ENCODE measurements at places on chromosomes 5 and 9.

DNA sequence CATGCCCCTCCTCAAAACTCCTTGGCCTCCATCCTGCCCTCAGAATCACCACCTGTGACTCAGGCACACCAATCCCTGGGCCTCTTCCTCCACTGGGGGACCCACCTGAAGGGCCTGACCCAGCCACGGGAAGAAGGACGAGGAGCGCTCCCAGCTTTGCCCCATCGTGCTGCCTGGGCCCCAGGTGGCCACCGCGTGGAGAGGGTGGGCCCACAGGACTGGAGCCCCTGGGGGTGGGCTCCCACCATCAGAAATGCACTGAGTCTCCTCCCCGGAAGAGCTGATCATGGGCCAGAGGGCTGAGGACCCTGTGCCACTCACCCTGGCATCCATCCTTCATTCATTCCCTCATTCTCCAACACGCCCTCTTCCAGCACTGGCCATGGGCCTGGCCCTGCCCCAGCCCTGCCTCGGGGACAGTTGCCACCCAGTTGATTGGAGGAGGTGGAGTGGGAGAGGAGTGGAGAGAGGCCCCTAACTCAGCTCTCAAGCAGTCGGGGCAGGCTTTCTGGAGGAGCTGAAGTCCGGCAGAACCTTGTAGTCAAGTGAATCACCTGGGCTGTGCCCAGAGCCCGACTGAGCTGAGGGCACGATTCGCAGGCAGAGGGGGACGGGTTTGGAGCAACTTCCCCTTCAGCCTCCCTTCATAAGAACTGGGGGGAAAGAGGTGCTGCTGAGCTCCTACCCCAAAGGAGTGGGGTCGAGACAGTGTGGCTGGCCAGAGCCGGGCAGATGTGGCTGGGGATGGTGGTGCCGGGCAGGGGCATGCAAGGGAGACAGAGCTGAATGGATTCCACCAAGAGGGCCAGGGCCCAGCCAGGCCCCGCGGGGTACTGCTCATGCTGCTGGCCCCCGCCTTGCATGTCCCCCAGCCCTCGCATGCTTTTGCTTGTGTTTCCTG is 29.6 kb downstream of the DNM1 start:
- DNase-seq, result no peak

GRCh38 chr5:124614105-124614504 is 132.3 kb downstream of the ZNF608 start:
- no peak for DNase-seq

DNA sequence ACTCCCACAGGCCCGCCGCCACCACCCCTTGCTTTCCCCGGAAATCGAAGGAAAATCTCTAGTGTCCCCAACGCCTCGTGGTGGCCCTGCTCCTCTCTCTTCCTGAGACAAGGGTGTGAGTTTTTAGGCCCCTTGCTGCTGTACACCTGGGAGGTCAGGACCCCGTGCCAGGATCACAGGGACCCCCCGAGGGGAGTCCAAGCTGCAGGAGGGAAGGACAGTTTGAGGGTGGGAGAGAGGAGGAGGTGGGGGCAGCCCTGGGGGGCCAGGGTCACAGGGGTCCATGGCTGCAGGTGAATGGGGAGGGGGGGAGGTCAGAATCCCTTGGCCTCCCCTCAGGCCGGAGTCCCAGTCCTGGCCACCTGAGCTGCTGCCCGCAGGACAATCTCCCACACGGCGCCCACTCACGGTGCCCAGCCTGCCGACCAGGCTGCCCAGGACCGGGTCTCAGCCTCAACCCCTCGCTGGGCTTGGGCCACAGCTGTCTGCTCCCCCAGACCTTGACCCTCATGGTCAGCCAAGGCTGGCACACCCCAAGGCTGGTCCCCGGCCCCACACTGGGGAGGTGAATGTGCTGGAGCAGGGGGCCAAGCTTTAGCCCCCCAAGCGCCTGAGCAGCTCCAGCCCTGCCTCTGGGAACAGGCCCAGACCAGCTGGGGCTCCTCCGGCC is 19.9 kb downstream of the TPPP start:
- DNase-seq, result no peak

DNA sequence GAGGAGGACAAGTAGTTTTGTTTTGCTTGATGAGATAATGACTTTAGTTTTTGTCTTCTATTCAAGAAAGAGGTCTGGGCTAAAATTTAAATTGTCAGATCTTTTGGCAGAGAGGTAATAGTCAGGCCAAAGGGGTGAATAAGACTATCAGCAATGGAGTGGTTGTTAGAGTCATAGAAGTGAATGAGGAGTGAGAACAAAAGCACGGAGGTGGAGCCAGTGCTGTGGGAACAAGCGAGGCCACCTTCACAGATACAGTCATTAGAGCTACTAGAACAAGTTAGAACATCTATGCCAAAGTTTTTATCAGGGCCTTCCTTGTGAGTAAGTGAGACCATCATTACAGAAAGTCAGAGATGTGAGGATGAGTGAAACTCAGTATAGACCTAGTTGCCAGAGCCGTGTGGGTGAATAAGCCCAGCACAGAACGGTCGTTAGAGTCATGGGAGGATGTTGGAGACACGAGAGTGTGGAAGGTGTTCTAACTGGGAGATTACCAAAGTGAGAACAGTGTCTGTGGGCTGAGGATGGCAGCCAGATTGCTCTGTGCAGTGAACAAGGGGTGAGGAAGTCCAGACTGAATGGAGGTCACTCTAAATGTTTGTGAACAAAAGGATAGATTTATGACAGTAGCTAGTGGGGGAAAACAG is 135.1 kb downstream of the RPS23 start:
- no peak for DNase-seq

GRCh38 chr9:94916956-94917355 is 190.5 kb downstream of the AOPEP start:
- no peak for DNase-seq

DNA sequence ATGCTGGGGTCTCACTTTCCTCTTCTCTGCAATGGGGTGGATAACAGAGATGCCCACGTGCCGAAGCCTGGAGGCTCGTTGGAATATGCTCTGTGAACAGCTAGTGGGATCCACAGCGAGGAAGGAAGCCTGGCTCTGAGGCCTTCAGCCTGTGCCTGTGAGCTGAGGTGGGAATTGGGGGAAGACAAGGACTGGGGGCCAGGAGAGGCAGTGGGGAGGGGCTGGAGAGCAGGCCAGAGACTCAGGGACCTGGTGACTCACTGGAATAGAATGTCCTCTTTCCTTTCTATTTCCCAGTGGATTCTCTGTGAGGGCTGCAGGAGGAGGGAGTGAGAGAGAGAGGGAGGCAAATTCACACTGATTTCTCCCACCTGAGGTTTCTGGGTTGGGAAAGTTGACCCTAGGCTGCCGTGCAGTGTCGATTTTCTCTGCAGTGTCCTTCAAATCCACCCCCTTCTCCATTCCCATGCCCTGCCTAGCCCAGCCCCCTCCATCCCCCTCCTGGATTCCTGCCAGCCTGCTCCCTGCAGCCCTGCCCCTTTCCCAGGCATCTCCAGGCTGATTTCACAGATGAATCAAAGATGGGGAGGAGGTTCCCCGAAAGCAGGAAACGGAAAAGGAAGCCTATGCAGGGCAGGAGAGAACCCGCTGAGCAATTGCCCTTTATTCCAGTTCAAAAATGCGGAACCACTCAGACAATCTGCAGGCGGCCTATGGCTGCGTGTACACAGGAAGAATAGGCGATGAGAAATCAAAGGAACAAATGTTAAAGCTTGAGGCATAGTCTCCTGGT is 1.4 kb upstream of the SPAAR start:
- peak; percentile 69 for DNase-seq

DNA sequence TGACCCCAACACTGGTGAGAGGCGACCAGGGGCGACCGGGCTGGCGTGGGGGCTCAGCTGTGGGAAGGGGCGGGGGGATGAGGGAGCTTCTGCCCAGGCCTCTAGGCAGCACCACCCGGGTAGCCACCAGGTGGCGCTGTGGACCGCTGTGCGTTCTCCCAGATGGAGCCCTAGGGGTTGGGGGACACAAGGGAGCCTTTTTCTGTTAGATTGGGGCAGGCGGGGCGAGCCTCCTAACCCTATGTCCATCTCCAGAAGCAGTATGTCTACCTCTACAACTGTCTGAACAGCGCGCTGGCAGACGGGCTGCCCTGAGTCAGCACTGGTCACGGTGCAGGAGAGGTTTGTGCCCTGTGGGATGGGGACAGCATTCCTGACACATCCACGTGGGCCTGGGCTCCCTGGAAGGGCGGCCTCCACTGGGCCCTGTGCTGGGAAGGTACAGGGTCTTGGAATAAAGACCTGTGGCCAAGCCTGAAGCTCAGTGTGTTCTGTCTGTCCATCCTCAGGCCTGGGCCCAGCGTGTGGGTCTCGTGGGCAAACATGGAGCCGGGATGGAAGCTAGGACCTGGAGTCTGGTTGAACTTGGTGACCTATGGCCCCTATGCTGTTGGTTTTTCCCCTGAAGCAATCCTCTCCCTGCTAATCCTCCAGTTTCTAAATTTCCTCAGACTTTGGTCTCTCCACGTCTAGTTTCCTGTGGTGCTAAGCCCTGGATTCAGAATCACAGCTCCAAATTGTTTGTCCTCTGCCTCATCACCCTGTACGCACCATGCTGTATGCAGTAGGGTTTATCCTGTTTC is 23.1 kb upstream of the SPTLC1 start:
- no peak for DNase-seq

DNA sequence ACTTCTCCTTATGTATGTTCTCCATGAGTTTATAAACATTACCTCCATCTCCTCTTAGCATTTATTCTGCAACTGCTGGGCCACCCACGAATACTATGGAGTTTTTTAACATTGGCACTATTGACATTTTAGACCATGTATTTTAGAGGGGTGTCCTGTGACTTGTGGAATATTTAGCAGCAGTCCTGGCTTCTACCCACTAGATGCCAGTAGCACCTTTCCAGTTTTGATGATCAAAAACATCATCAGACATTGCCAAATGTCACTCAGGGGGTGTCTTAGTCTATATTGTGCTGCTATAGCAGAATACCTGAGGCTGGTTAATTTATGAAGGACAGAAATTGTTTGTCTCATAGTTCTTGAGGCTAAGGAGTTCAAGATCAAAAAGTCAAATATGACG is 187.5 kb upstream of the RORB start:
- DNase-seq, result no peak

DNA sequence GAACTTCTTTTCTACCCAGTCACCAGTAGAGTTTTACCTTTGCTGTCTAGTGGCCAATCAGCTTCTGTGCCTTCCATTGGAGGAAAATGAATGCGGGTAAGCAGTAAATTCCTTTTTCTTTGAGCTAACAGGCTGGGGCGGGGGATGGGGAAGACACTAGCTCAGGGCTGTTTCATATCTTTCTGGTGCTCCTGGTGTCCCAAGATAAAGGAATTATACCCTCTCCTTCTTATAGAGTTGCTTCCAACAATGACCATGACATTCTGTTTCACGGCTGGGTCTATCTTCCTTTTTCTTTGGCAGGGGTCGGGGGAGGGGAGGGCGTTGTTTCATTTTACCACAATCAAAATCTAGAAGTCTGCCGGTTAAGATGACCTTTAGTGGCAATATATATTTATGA is 51.2 kb upstream of the RPS23 start:
- no peak for DNase-seq

DNA sequence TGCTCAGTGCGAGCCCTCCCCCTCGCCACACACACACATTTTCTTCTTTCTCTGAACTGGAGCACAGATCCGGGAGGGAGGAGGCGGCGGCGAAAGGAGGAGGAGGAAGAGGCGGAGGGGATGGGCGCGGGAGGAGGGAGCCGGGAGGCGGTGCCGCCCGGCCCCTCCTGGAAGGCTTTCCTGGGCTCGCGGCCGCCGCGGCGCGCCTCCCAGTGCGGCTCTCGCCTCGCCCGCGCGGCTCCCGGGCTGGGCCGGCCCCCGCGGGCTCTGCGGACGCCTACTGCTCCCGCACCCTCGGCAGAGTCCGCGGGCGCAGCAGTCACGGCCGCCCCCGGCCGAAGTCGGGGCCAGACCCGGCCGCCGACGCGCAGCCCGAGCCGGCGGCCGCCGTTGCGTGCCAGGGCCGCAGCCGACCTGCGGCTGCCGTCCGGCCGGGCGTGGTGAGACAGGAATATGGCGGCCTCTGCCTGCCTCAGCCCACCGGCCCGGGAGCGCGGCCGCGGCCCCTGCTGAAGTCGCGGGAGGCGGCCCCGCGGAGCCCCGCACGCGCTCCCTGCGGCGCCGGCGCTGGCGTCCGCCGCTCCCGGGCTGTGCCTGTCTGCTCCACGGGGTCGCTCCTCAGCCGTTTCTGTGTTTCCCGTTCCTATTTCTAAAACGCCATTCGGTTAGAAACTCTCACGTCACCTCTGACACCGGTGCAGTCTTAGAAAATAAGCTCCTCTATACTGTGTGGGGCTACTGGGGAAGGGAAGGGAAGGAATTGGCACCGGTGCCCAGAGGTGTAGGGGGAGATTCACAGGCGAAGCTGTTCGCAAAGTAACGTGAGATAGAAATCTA is 500 bp upstream of the GNAQ start:
- DNase-seq, result peak; percentile 88

GRCh38 chr5:163360656-163361055 is 76.7 kb upstream of the CCNG1 start:
- no peak for DNase-seq

DNA sequence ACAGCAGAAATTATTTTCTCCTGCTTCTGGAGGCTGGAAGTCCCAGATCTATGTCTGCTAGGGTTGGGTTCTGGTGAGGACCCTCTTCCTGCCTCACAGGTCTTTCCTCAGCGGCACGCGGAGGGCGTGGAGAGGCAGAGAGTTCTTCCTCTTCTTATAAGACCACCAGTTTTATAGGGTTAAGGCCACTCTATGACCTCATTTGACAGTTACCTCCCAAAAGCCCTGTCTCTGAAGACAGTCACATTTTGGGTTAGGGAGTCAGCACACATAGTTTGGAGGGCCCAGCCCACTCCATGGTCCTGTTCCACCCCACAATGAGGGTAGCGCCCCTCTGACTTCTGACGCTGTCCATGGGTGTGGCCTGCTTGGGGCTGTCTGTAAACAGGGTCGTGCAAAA is 46.7 kb downstream of the TRIP13 start:
- DNase-seq, result no peak

GRCh38 chr5:91383027-91383955 is at the start of gene ARRDC3:
ARRDC3 (minus strand) TSS chr5:91383317; CDS start chr5:91383092, 225 bp downstream.
- DNase-seq, result peak; percentile 89

GRCh38 chr5:57529864-57530263 is 47.3 kb upstream of the ACTBL2 start:
- DNase-seq, result no peak

- no peak for DNase-seq
Measured at GRCh38 chr5:56699538-56699937, 115.8 kb upstream of the MAP3K1 start.

- DNase-seq, result no peak
Measured at GRCh38 chr5:117065161-117065560, 490.5 kb upstream of the SEMA6A start.

- no peak for DNase-seq
Measured at GRCh38 chr5:127577458-127577857, 60.0 kb downstream of the PRRC1 start.

- no peak for DNase-seq
Measured at GRCh38 chr5:78355561-78355960, 4.9 kb upstream of the SCAMP1 start.

Measured in GM04504 (cell line).